ENCODE measurements at places on chromosomes 16 and 17.

- DNase-seq, result no peak
Measured at GRCh38 chr16:35148748-35149147, 1689.3 kb downstream of the TP53TG3F start.

GRCh38 chr17:36940313-36941264 is 3.3 kb downstream of the LHX1 start:
- no peak for DNase-seq

DNA sequence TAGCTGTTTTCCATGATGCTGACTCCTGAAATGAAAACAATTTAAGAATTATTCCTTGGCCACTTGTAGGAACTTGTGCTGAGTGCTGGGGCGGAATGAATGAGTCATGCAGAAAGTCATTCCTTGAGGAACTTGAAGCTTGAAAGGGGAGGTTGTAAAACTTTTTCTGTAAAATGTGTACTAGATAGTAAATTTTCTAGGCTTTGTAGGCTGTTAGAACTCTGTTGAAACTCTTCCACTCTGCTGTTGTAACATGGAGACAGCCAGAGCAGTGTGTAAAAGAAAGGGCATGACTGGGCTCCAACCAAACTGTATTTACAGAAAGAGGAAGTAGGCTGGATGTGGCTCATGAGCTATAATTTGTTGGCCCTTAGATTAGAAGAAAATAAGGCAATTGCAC is 46.1 kb downstream of the ABCA8 start:
- peak; percentile 78 for DNase-seq

- DNase-seq, result peak; percentile 40
Measured at GRCh38 chr16:4800290-4801041, 2.0 kb downstream of the ROGDI start.

DNA sequence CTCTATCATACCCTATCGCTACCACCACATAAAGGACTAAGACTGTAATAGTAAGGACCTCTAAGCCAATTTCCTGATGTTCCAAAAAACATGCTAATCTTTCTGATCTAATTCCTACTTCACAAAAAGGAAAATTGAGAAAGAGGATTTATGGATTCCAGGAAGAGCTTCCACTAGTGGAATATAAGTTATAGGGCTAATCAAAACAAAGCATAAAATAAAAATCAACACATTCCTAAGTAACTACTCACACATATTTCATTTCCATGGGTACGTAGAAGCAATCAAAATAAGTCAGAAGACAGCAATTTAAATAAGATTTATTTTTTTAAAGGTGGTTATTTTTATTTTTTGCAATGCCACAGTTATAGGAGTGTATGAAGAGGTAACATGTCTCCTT is 12.4 kb downstream of the CCDC43 start:
- DNase-seq, result no peak

DNA sequence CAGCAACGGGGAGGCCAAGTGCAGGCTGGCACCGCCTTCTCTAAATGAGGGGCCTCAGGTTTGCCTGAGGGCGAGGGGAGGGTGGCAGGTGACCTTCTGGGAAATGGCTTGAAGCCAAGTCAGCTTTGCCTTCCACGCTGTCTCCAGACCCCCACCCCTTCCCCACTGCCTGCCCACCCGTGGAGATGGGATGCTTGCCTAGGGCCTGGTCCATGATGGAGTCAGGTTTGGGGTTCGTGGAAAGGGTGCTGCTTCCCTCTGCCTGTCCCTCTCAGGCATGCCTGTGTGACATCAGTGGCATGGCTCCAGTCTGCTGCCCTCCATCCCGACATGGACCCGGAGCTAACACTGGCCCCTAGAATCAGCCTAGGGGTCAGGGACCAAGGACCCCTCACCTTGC is 18.5 kb downstream of the NGFR start:
- no peak for DNase-seq

All from RWPE1 (cell line).